ENCODE measurements at places on chromosomes 1 and 21. TPM values are rescaled to one million over a fixed set of nuclear protein-coding genes. Genes with fewer than 3 reads are reported as not detected.

The LIN28A gene
- total RNA-seq = not detected

The TAS1R1 gene
- not detected for total RNA-seq

The S100A12 gene
- total RNA-seq = not detected

The TMPRSS2 gene
- total RNA-seq = not detected

The SPRR4 gene
- not detected for total RNA-seq

The PRELP gene
- under 0.01 TPM for total RNA-seq

The IGSF9 gene
- 0.13 TPM for total RNA-seq

The NIT1 gene
- 44.5 TPM for total RNA-seq
